Substantia nigra (tissue), 51 donors: ENCODE measurements at places on chromosomes 5 and 9.

DNA sequence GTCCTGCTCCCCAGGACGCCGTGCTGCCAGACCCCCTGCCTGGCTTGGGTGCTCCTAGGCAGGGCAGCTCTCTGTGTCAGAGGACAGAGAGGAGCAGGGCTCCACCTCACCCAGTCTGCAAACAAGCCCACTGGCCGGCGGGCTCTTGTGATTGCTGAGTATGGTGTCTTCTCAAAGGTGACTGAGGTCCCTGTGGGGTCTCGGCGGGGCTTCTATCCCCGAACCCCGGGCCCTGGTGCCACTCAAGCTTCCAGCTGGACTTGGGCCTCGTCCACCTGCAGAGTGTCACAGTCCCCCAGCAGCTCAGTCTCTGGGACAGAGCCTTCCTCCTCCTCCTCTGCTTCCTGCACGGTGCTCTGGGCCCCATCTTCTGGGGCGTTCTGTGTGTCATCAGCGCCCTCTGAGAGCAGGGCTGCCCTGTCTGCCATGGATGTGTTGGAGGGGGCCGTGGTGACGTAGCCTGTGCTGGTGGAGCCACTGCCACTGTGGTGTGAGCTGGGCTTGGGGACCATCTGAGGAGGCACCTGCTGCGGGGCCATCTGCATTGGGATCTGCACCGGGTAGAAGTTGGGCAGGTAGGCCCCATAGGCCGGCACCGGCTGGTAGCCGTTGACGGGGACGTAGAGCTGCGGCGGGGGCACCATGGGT lies 226.5 kb downstream of the ROR2 start:
- no peak for DNase-seq

GRCh38 chr5:16005225-16005624 lies 174.4 kb downstream of the MARCHF11 start:
- DNase-seq = no peak

DNA sequence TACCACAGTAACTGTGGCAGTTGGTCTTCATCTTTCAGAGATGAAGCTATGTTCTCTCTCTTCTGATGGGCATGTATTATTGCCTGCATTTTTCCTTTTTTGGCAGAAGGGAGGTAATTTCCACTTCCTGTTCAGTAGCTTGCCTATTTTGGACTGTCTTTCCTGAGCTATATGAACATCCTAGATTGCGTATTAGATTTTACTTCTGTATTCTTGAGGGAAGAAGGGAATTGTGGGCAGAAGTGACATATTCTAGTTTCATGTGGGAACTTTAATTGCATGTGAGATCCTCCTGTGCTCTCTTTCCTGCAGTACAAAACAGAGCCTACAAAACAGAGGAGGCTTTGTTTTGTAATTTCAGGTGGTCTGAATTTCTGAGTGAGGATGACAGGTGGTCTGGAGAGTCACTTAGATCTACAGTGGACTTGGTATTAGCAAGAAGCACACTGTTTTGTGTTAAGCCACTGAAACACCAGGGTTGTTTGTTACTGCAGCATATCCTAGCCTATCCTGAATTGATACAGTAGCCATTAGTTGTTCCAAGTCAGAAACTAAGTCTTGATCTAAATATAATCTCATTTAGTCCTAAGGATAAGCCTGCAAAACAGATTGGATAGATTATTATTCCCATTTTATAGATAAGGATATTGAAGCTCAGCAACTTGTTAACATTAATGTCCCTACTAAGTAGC lies 68.1 kb downstream of the AOPEP start:
- DNase-seq = no peak

GRCh38 chr5:140202078-140202477 lies 27.1 kb downstream of the CYSTM1 start:
- DNase-seq = no peak

- no peak for DNase-seq
These were observed 94.6 kb downstream of the ALDH1A1 start for GRCh38 chr9:72858089-72858912.

DNA sequence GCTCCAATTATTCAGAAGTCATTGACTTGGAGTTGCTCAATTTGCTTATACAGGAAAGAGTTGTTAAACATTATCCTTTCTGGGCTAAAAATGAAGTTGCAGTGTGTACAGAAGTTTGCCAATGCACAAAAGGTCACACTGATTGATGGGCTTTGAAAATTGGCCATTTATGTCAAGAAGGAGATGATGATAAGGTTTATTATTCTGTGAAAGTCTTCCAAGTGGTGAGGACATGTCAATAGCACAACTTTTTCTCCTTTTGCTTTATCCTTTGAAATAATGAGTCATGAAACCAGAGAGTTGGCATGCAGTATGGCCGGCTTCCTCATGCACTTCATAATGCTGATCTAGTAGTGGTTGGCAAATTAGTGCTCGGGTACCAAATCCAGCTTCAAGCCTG lies 848.5 kb upstream of the WWC1 start:
- DNase-seq = no peak

- DNase-seq = no peak
These were observed 66.0 kb downstream of the TBCA start for GRCh38 chr5:77709993-77710685.

DNA sequence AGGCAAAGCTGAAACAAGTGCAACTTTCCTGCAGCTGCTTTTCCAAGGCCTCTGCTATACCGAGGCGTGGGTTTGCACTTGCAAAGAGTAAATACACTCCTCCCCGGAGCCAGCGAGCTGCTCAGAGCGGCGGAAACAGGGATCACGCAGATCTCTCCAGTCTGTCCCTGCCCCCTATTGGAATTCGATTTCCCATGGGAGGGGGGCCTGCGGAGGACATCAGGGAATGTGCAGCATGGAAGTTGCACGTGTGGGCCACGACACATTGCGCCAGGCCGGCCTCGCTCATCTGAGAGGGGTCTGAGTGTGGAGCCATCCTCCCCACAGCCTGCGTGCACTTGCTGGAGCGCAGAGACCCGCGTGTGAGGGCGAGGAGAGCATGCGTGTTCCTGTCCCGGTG lies 104.3 kb upstream of the PHYKPL start:
- DNase-seq = no peak

- no peak for DNase-seq
These were observed 16.7 kb downstream of the ABO start for GRCh38 chr9:133258061-133259015.

- DNase-seq = no peak
These were observed 25.1 kb downstream of the ADGRD2 start for GRCh38 chr9:124475158-124475867.
